ENCODE measurements at places on chromosomes 5 and 9. TPM values are rescaled to one million over a fixed set of nuclear protein-coding genes. Genes with fewer than 3 reads are reported as not detected.

Gene SHOC1
- not detected for total RNA-seq

Gene TMED7
- 65.3 TPM for total RNA-seq

Gene SLC1A1
- total RNA-seq: 1.3 TPM

Gene DDX4
- not detected for total RNA-seq

Gene PCDHA5
- 0.88 TPM for total RNA-seq

Gene MAN1B1
- total RNA-seq: 33.8 TPM

Gene PKD2L2
- not detected for total RNA-seq

Gene LRRTM2
- not detected for total RNA-seq

Measured in A549 treated with ZK216348 at 1 μM for 4 hours (cell line).